CD4-positive, alpha-beta T cell (primary cell): ENCODE measurements at places on chromosomes 16 and 17. TPM values are rescaled to one million over a fixed set of nuclear protein-coding genes. Genes with fewer than 3 reads are reported as not detected.

DNA sequence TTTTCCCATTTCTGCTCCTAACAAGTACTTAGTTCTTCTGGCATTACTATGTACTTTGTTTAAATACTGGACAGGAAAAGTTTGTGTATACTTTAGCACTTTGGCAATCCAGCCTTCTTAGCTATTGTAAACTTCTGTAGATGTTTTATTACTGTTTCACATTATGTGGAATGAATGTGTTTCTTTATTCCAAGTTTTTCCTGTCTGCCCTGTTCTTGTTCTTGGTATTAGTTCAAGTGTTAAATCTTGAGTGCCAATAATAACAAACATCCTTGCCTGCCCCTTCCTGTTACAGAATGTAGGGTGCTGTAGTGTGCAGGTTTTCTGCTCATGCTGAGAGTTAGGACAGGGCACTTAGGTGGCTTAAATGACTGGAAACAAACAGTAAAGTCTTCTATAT, 7.3 kb upstream of the CAPNS2 start:
- no peak for DNase-seq

GRCh38 chr16:80346111-80346632, 194.6 kb upstream of the DYNLRB2 start:
- DNase-seq, result no peak

Gene PALB2
- total RNA-seq, result 5.1 TPM

Gene ACACA
- total RNA-seq, result 28.9 TPM

Gene SULT1A4
- total RNA-seq, result 1.1 TPM

Gene ZNF750
- total RNA-seq, result not detected

- peak; percentile 83 for DNase-seq
These were observed 12.0 kb downstream of the TBC1D24 start for GRCh38 chr16:2486645-2487516.

DNA sequence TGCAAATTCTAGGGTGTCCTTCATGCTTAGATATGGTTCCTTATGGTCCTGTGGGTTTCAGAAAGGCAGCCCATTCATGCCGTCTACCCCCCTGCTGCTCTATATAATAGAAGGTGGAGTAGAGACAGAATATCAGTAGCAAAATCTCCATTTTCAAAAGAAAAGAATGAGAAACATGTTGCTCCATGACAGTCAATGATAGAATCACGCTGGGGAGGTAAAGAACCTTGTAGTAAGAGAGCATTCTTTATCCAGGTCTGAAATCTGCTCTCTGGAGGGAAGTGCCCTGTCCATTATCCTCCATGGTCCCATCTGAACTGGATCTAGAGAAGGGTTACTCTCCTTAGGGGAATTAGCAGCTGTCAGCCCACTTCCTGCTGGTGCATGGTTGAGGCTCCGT, 272.8 kb downstream of the WWOX start:
- no peak for DNase-seq

DNA sequence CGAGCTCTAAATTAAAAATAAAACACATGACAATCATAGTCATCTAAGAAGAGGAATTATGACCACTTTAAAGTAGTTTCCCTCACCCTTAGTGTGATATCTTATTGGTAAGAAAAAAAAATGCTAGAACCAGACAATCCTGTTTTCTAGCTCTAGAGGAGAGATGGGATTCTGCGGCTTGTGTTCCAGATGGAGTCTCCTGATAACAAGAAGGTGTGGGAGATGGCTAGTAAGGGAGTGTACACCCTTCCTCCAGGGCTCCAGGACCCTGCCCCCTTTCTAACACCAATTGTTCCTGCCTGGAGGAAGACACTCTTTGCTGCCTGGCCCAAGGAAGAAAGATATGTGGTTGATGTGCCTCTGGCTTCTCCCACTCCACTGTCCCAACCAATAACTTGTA, 68.8 kb upstream of the FBXO47 start:
- DNase-seq, result no peak

GRCh38 chr17:7710301-7710700, 5.3 kb downstream of the EFNB3 start:
- DNase-seq, result no peak

Gene CYGB
- not detected for total RNA-seq

Gene GNG13
- total RNA-seq, result not detected

DNA sequence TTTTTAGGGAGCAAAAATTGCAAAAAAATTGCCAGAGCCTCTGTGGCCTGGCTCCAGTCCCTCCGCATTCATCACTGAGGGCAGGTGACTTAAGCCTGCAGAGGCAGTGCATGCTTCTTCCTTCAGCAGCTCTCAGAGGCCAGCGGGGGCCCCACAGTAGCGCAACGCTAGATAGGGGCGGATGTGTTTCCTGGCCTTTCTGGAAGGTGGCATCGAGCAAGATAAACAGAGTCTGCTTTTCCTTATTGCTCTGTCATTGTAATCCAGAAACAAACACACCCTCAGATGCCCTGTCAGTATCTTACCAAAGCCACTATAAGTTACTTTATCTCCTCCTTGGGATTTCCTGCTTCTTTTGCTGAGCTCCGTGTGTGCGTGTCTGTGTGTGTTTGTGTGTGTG, 75.5 kb upstream of the IRX6 start:
- DNase-seq, result no peak

- no peak for DNase-seq
These were observed 30.8 kb upstream of the MYOCD start for GRCh38 chr17:12634789-12635414.

DNA sequence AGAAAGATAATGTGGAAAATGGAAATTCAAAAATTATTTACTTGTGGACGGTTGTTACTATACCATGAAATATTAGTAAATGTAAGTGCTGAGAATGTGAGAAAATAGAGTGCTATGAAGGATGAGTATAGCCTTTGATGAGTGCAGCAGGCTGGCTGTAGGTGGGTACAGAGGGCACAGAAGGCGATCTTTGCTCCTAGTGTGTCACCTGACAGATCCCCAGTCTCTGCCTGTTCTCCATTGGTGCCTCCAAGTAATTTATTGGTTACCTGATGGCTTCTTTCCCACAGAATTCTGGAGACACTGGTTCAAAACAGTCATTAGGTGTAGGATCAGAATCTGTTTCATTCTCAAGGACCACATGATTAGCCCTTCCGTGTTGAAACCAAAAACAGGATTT, 28.9 kb downstream of the ABCA9 start:
- DNase-seq, result no peak

Gene PLK1
- 0.85 TPM for total RNA-seq

Gene CCDC78
- 2.7 TPM for total RNA-seq

Gene TMEM235
- not detected for total RNA-seq

- no peak for DNase-seq
These were observed 14.9 kb downstream of the CDIP1 start for GRCh38 chr16:4523686-4524085.

DNA sequence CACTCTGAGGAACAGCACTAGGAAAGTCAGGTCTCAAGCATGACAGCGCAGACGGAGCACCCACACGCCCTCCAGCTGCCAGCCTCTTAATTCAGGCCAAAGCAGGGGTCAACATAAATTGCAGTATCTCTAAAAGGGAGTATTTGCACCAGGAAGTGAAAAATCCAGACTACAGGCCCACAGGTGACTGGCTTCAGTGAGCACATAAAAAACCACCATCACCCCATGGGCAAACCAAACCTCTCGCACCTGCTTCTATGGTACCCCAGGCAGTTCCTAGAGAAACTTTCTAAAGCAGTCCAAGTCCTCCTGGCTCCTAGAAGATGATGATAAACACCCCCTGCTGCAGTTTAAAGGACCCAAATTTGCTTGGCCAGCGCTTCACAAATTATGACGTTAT, 129.8 kb downstream of the ZNF423 start:
- no peak for DNase-seq

DNA sequence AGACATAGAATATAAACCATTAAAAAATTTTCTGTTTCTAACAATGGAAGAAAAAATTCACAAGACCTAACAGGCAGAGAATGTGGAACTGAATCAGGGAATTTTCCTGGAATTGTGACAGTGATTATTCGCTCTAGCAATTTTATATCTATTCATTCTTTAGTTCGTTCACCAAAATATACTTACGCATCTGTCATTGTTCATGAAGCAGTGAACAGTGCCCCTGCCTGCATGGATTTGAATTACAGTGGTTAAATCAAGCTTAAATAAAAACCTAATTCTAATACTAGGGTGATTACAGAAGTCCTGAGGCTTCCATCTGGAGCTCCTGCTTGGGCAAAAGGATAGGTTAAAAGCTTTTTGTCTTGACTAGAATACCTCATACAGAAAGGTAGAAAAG, 48.6 kb downstream of the ABCA8 start:
- DNase-seq, result no peak

DNA sequence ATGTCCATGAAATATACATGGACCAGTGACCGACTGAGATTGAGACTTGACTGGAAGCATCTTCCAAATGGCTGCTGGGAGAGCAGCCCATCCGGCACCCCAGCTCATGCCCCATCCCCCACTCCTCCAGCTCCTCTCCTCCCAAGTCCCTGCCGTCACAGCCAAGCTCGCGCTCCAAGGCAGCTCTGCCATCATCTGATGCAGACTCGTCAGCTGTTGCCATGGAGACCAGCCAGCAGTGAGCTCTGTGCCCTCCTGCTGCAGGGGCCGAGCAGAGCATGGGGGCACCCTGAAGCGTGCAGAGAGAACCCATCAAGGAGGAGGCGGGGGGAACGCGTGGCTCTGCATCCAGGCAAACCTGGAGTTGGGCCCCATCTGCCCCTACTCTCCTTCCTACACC, 74.5 kb upstream of the TNRC6C start:
- DNase-seq, result no peak

GRCh38 chr17:43021741-43022512, at the start of gene VAT1:
VAT1 (minus strand) TSS chr17:43022385; CDS start chr17:43022322, 63 bp downstream.
- peak; percentile 33 for DNase-seq

DNA sequence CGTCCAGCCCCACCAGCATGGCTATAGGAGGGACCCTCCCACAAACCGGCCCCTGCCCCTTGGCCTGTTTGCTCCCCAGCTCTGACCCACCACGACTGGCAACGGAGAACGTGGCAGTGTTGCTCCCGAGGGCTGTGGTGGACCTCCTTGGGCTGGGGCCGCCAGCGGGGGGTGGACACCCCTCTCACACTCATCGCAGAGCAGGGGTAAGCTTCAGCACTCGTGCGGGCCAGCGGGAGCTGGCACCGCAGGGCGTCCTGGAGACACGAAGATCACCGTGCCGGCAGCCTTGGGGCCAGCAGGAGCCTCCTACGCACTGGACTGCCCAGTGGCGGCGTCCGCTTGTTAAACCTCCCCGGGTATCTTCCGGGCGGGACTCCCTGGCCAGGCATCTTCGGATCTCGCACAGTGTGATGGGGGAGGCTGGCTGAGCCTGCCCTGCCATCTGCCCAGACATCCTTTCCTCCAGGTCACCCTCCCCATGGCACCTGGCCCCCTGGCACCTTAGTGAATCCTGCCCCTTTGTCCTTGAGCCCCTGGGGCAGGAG, 53.5 kb downstream of the ABR start:
- DNase-seq, result no peak

- no peak for DNase-seq
These were observed 15.2 kb upstream of the C17orf78 start for GRCh38 chr17:37360632-37361031.

Gene CRYBA1
- not detected for total RNA-seq

- DNase-seq, result no peak
These were observed 11.0 kb upstream of the BEAN1 start for GRCh38 chr16:66416136-66416535.

Gene ZFHX3
- total RNA-seq, result 0.64 TPM

Gene C17orf107
- 28.9 TPM for total RNA-seq

Gene RBFOX1
- not detected for total RNA-seq

DNA sequence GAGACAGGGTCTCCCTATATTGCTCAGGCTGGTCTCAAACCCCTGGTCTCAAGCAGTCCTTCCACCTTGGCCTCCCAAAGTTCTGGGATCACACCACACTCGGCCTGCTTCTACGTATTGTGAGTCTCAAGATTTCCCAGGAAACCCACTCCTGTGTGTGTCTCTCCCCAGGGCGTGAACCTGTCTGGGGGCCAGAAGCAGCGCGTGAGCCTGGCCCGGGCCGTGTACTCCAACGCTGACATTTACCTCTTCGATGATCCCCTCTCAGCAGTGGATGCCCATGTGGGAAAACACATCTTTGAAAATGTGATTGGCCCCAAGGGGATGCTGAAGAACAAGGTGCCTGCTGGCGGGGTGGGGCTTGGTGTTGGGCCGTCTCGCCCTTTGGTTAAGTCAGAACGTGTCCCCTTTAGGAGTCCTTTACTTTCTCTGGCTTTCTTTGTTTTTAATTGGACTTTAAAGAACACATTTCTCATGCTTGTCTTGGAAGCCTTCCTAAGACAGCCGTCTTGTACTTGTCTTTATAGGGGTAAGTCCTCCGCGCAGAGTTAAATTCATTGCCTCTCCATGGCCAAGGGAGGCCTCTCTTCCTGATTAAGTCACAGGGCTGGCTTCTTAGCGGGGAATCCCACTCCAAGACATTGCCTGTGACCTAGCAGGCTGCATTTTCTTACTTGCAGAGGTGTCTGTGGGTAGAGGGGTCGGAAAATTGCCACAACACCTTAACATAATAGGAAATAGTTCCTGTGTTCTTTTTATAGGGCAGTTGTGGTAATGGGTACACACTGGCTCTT, 136.4 kb downstream of the ABCC6 start:
- no peak for DNase-seq
